AG09309 (cell line): ENCODE measurements at places on chromosomes 6 and 20.

DNA sequence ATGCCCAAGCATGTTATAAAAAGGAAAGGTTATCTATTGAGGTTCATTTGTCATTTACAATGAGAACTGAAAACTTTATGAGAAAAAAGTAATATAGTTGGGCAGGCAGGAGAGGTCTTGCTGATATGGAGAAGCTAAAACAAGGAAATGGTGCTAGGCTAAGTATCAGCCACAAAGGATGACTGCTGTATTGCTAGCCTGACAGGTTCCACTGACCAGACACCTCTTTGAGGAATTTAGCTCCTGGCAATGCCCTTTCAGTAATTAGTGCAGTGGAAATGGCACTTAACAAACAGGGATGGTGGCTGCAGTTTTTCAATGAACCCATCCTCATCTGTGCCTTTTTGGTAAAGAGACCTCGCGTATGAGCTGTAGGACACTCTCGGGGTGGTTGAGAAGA lies 284.4 kb downstream of the ZFAND3 start:
- DNase-seq = no peak

GRCh38 chr6:170269151-170269845 lies 21.6 kb downstream of the DLL1 start:
- DNase-seq = no peak

GRCh38 chr6:116511424-116512110 lies at the start of gene CALHM5:
TSS of gene CALHM5 (plus strand) at chr6:116511639. CDS start at chr6:116511697, 58 bp downstream.
- DNase-seq = peak; percentile 79

DNA sequence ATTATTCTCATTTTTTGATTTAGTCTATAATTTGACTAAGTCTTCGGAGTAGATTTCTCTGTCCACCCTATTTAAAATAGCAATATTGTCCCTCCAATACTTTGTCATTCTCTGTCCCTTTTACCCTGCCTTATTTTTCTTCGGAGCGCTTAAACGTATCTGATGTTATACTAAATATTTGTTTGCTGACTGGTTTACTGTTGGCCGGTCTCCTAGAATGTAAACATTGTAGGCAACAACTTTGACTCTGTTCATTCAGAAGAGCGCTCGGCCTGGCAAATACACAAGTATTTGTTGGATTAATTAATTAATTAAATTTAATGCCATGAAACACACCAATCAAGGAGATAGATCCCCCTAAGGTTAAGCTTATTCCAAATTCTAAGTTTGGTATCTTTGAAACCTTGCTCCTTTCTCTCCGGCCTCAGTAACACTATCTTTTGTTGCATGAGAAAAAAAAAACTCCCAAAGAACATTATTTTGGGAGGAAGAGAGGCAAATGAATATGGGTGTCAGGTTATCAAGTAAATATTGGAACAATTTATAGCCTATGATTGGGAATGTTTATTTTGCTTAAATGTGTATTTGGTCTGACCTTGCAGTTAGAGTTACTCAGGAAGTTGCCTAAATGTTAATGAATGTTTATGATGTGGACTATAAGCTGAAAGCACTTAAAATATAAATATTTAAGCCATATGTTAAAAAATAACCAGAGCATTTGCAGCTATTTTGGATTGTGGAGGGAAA lies 231.1 kb downstream of the SOX4 start:
- DNase-seq = no peak

DNA sequence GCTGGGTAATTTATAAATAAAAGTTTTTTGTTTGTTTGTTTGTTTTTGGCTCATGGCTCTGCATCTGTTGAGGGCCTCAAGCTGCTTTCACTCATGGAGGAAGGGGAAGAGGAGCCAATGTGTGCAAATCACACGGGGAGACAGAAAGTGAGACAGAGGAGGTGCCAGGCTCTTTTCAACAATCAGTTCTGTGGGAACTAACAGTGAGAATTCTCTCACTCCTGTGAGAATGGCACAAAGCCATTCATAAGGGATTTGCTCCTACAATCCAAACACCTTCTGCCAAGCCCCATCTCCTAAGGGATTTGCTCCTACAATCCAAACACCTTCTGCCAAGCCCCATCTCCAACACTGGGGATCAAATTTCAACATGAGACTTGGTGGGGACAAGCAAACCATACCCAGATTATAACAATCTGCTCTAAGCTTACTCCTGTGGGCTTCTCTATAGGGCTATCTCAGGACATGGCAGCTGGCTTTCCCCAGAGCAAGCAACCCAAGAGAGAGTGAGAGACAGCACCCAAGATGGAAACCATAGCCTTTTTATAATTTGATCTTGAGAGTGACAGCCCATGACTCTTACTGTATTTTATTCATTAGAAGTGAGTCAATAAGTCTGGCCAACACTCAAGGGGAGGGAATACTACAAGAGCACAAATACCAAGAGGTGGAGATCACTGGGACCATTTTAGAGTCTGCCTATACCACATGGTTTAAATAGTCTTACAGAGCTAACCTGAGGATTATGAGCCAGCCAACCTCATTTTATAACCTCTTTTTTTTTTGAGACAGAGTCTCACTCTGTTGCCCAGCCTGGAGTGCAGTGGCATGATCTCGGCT lies 22.8 kb upstream of the LRRC1 start:
- no peak for DNase-seq

- no peak for DNase-seq
Observed at GRCh38 chr20:11921321-11921720, 3.6 kb downstream of the BTBD3 start.

DNA sequence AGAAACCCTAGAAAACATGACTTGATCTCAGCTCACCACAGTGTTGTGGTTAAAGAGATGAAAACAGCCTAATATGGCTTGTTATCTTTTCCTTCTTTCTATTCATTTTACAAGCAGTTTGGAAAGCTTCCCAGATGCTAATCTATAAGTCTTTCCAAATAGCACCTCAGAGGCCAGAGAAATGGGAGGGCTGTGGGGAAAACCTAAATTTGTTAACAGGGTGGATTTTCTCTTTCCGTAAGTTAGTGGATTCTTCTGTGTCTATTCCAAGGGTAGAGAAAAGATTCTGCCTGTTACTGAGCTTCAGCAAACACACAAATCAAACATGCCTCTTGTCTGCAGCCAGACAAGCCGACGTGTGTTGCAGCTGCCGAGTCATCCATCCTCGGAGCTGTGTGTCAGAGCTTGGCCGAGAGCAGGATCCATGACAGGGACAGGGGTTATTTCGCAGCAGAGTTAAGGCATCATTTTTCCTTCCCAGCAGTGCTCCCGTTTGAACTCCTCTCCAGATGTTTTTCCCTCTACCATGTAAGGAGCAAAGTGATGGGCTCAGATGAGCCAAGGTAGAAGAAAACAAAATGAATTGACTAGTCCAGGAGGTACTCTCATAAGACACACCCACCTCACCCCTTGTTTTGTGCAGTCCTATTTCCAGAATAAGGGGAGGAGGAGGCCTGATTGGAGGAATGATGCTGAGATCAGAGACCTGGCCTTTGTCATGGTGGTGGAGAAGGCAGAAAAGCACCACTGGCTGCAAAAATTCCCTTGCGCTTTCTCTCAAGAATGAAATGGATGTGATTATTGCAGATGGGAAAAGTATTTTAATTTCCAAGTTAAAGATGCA lies 560.0 kb downstream of the C6orf118 start:
- no peak for DNase-seq

DNA sequence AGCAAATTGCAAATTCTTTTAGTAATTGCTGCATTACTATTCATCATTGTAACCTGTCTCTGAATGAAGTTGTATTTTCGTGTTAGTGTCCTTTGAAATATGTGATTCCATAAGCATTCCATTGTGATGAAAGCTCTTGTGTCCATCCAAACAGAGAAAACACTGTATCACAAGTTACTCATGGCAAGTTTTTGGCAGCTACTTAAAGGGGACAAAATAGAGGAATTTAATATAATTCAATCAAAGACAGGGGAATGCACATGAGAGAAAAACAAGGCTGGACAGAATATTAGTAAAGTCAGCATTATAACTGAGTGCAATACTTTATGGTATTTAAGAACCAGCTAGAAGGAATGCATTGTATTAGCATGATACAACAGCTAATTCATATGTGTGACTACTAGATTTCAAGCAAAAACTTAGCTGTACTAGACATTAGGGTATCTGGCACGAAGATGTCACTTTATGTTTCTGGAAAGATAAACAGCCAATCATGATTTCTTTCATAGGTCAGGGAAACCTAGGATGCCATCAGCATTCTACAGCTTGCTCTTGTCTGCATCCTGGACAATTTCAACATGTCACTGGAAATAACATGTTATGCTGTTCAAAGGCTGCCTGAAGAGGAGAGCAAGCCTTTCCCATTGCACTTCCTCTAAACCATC lies 270.6 kb upstream of the MARCKS start:
- DNase-seq = no peak

DNA sequence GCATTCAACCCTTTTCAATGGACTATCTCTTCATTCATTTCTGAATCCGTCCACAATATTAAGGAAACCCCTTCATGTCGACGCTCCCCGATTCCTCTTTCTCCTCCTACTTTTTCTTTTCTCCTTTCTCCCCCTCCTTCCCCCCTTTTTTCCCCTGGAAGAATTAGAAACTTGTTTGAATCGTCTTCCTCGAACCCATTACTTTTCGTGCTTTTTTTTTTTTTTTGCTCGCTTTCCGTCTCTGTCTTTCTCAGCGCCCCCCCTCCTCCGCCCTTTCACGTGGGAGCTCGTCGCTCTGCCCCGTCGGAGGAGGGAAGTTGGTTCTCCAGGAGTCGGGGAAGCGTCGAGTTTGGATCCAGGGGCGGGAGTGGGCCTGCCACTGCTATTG lies 2.3 kb upstream of the NKX2-2 start:
- no peak for DNase-seq

DNA sequence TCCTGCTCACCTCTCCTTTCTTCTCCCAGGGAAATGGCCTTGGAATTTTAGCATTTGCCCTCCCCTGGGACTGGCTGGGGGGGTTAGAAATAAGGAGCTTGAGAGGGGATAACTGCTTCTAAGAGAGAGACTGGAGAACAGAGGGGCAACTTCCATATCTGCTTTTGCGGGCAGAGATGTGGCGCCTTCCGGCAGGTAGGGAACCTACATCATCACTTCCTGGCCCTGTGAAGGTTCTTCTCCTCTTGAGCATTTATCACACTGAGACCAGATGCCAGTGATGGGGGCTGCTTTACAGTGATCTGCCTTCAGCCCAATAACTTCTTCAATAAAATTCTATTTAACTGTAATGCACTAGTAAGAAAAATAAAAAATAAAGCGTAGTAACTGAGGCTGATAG lies 48.1 kb downstream of the TBC1D7 start:
- no peak for DNase-seq
